Natural killer cell (primary cell): ENCODE measurements at places on chromosomes 16 and 17.

GRCh38 chr17:66508896-66509844, 206.8 kb downstream of the PRKCA start:
- DNase-seq = no peak

DNA sequence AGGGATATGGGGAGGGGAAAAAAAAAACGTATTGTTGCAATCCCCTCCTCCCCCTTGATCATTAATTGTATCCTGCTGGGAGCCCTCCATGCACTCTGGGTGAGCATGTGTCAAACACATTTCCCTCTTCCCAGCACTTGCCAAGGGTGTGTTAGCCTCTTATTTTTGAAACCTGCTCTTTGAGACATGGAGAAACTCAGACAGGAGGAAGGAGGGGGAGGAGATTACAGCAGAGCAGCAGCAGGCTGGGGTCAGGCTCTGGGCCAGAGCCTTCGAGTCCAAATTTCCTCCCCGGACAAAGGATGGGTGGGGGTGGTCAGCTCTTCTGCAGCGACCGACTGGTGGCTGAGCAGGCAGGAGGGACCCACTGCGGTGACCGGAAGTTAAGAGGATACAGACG, 64.7 kb downstream of the SOX9 start:
- no peak for DNase-seq

GRCh38 chr17:71402007-71402406, 718.8 kb upstream of the SOX9 start:
- no peak for DNase-seq

- no peak for DNase-seq
These were observed 386.2 kb upstream of the CCL2 start for GRCh38 chr17:33868899-33869298.

GRCh38 chr17:66966704-66967418, 2.4 kb downstream of the CACNG4 start:
- no peak for DNase-seq
